ENCODE measurements at places on chromosomes 5 and 9.

DNA sequence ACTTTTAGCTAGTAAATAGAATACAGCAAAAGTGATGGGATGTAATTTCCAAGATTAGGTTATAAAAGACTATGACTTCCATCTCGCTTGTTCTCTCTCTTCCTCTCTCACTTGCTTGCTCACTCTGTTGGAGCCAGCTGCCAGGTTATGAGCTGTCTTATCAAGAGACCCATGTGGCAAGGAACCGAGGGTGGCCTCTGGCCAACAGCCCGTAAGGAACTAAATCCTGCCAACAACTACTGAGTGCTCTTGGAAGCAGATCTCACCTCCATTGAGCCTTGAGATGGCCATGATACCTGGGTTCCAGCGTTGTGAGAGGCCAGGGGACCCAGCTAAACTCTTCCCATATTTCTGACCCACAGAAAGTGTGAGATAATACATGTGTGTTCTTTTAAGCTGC is 636.1 kb downstream of the ACTL7B start:
- no peak for DNase-seq

DNA sequence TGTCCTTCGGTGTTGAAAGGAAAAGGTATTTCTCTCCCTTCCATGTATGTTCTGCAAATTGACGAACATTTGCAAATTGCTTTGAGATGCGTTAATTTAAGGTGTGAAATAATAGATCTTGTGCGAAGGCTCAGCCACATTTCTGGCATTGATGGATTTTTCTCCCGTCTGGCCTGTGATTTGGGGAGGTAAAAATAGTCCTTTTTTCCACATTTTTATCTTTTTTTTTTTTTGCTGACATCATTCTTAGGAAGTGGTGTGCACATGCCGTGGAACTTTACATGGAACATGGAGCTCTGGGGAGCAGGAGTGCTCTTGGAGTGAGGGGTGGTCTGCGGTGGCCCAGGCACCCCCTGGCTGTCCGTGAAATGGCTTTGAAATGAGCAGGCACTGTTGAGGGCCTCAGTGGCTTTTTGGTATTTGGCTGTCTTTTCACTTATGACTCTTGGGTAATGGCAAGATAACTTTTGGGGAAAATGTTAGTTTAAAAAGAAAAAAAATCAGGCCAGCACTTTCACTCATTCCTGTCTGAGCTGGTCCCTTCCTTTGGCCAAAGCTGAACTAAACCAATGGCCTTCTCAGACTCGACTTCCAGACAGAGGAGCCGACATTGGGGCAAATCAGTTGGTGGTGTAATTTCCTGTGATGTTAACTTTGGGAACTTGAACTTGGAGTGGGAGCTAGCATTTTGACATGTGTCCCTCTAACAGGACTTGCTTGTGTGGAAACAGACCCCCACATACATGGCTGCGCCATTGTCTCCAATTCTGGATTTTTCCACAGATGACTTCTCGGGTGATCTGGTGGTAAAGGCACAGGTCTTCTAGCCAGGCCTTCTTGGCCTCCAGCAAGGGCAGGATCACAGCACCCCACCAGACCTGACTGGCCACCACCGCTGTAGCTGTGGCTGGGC is 4.2 kb downstream of the NEK6 start:
- no peak for DNase-seq

- DNase-seq: no peak
These were observed 10.2 kb upstream of the SEC16A start for GRCh38 chr9:136492978-136493522.

DNA sequence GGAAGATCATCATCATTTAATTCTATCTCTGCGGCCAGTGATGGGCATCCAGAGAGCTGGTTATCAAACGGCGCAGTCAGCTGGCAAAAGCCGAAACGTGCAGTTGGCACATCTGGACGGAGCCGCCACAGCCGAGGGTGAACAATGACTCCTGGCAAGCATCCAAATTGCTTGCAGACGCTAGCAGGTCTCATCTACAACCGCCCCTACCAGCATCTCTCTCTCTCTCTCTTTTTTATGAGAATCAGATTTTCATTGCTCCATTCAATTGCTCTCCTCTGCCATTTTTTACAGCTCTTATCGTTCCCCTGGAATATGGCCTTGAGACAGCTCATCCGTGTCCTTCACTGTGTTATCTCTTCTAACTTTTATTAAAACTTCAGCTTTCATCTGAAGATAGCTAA is 165.2 kb downstream of the MAPKAP1 start:
- DNase-seq: no peak

DNA sequence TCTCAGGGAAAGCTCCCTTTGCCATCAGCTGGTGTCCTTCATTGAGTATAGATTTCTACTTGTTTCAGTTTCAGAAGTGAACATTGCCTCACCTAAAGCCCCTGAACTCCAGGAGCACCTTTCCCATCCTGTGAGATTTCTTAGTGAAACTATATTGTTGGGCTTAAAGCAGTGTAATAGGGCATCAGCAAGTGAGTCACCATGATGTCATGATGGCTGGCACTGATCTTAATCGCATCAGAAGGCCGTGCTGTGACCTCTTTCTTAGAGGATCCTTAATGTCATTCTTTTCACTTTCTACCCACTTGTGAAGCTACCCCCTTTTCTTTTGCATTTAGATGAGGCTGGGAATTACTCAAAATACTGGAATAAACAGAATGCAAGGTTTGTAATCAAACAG is 401.3 kb downstream of the MTRR start:
- no peak for DNase-seq

DNA sequence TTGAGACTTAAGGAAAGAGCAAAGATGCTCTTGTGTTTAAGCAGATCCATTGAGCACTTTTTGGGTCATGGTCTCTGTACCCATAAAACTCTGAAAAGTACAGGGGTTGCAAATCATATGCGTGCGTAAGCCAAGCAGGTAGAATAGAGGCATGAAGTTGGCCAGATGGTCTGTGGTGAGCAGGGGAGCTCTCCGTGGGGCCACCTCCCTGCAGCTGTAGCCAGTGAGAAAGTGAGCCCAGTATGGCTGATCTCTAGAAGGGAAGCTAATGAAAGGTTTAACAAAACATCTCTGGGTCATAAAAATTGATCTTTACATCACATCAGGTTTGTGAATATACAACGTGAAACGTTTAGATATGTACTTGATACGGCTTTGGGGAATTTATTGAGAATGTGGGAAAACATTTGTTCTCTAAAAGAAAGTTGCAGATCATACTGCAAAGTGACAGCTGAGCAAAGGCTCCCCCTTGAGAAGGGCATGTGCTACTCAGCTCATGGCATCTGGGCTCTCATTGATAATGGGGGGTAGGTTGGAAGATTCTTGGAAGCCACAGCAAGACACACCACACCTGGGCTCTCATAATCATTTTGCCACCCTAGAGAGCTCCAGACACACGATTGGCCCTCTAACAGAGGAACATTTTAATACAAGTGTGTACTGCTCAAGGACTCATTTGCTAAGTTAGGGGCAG is 30.6 kb downstream of the SH3GL2 start:
- no peak for DNase-seq

- DNase-seq: no peak
These were observed 375.2 kb downstream of the ZNF608 start for GRCh38 chr5:124371111-124371706.

DNA sequence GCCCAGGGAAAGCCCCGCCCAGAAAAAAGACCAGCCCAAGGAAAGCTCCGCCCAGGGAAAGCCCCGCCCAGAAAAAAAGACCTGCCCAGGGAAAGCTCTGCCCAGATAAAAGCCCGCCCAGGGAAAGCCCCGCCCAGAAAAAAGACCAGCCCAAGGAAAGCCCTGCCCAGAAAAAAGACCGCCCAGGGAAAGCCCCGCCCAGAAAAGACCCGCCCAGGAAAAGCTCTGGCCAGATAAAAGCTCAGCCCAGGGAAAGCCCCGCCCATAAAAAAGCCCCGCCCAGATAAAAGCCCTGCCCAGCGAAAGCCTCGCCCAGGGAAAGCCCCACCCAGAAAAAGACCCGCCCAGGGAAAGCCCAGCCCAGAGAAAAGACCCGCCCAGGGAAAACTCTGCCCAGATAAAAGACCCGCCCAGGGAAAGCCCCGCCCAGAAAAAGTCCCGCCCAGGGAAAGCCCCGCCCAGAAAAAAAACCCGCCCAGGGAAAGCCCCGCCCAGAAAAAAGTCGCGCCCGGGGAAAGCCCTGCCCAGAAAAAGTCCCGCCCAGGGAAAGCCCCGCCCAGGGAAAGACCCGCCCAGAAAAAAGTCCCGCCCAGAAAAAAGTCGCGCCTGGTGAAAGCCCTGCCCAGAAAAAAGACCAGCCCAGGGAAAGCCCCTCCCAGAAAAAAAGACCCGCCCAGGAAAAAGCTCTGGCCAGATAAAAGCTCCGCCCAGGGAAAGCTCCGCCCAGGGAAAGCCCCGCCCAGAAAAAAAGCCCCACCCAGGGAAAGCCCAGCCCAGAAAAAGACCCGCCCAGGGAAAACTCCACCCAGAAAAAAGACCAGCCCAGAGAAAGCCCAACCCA is 11.9 kb downstream of the GRIN1 start:
- peak; percentile 73 for DNase-seq

GRCh38 chr9:35868933-35869332 is 1.3 kb downstream of the OR13J1 start:
- no peak for DNase-seq

DNA sequence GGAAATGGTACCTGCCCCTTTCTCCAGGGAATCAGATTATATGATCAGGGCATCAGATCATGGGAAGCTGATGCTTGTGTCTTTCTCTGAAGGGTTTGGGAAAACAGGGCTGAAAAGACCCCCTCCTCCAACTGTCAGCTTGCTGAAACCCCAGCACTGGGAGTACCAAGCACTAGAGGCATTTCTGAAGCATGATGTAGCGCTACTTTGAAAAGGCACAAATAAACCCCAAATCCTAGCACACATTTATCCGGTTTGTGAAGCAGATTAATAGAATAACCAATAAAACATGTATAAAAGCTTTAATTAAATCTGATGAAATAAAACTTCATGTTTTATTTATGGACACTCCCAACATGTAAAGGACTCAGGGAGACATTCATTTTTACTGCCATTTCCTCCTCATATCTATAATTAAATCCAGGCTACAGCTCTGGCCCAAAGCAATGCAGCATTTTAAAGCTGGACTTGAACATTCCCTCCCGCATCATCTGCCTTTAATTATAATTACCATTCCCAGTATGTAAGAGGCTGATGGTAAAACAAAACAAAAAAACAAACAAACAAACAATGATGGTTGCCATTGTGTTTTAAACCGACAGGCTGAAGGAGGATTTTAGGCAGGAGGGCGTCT is 298.2 kb upstream of the RFX3 start:
- no peak for DNase-seq

- no peak for DNase-seq
These were observed 29.8 kb downstream of the CD274 start for GRCh38 chr9:5479994-5480694.

- DNase-seq: no peak
These were observed 36.2 kb downstream of the TNFSF8 start for GRCh38 chr9:114894206-114894605.

- no peak for DNase-seq
These were observed 581.4 kb upstream of the PTPRD start for GRCh38 chr9:11194246-11194645.

GRCh38 chr5:112996830-112997374 is 20.3 kb downstream of the DCP2 start:
- DNase-seq: no peak

- no peak for DNase-seq
These were observed 24.7 kb downstream of the NTRK2 start for GRCh38 chr9:84694248-84694647.

GRCh38 chr5:72836810-72837209 is 20.3 kb downstream of the TNPO1 start:
- no peak for DNase-seq

DNA sequence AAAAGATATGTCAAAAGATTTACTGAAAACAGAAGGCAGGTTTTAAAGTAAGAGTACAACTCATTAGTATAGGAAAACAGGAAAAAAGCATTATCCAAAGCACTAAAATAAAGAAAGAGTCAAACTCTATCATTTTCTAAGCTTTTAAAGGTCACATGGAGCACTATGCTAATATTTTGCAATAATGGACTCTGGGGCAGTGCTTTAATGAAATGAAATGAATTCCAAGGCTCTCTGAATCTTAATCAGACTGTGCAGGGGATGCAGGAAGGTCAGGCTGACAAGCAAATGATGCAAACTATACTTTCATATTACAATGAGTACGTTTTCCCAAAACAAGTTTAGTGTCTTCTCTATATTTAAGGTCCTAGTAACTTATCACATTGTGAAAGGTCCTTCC is 981.9 kb upstream of the DMAC1 start:
- DNase-seq: no peak

DNA sequence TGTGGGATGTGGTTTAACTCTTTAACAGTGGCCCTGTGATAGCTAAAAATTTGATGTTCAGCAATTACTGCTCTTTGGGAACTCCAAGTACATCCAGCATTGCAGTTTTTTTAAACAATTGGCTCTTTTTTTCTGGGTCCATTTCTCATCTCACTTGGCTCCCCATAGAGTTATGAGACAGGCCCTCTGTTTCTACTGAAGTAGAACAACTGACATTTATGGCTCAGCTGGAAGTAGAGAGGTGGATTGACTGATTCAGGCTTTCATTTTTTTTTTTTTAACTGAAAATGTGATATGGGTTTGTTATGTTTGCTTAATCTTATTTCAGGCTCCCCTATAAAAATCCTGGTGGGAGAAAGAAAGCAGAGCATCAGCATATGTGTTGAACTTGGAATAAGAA is 96.6 kb upstream of the CD180 start:
- no peak for DNase-seq

DNA sequence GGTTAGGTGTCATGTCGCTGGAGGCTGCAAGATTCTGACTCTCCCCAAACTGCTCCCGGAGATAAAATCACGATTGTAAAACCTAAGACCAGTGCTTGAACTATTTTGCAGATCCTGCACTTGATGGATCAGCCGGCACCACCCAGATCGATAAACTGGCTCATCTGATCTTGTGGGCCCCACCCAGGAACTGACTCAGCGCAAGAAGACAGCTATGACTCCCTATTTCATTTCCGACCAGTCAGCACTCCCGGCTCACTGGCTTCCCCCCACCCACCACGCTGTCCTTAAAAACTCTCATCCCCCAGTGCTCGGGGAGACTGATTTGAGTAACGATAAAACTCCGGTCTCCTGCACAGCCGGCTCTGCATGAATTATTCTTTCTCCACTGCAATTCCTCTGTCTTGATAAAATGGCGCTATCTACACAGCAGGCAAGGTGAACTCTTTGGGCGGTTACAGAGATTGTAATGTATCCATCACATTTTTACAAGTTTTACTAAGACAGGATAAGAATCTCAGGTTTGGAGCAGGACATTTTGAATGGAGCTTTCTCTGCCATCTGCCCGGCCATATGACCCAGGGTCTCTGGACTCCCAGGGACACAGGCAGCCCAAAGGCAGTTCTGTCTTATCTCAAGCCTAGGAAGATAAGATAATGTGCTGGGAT is 10.6 kb upstream of the PPP1R26 start:
- no peak for DNase-seq

GRCh38 chr9:130360672-130361071 is 84.1 kb upstream of the ASS1 start:
- no peak for DNase-seq

DNA sequence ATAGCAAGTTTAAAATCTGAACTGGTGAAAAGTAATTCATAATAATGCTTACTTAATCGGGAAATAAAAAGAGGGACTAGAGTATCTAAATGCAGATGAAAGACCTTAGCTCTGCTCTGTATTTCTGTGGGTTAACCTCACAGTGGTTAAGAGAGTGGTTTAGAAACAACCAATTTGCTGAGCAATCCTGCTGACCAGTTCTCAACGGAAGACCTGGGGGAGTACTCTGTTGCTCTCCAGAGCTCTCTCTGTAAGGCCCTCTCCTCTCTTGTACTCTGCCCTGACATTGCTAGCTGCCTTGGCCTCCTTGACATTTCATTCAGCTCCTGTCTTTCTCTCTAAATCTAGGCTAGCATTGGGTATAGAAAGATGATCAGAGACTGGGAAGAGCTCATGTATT is 1186.6 kb upstream of the SEMA6A start:
- no peak for DNase-seq
